ENCODE measurements at places on chromosomes 16 and 17. TPM values are rescaled to one million over a fixed set of nuclear protein-coding genes. Genes with fewer than 3 reads are reported as not detected.

The TEN1 gene
- total RNA-seq = 23.6 TPM

- no peak for DNase-seq
Measured at GRCh38 chr16:67936880-67937605, 393 bp upstream of the PSMB10 start.

GRCh38 chr17:859824-860195 lies 77.7 kb downstream of the MRM3 start:
- DNase-seq = no peak

DNA sequence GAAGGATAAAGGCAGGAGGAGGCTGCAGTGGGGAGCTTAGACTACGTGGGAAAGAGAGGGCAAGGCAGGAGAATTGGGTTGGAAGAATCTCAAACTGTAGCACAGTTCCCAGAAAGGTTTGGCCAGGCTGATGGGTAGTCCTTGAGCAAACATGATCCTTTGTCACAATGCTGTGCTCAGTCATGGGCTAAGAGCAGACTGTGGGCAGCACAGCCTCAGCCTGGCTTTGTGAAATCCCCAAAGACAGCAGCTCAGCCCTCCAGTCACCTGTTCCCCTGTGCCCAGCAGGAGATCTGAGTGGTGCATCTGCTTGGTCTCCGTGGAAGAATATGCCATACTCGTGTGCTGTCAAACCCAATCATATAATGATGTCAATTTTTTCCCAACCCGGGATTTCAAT lies 10.6 kb upstream of the ENGASE start:
- no peak for DNase-seq

GRCh38 chr17:78652024-78652423 lies 74.8 kb upstream of the DNAH17 start:
- no peak for DNase-seq

Measured in ureter (tissue), 1 donor.